ENCODE measurements at places on chromosomes 1 and 21.

- DNase-seq: no peak
These were observed 5.6 kb downstream of the CAMK2N1 start for GRCh38 chr1:20480243-20480944.

DNA sequence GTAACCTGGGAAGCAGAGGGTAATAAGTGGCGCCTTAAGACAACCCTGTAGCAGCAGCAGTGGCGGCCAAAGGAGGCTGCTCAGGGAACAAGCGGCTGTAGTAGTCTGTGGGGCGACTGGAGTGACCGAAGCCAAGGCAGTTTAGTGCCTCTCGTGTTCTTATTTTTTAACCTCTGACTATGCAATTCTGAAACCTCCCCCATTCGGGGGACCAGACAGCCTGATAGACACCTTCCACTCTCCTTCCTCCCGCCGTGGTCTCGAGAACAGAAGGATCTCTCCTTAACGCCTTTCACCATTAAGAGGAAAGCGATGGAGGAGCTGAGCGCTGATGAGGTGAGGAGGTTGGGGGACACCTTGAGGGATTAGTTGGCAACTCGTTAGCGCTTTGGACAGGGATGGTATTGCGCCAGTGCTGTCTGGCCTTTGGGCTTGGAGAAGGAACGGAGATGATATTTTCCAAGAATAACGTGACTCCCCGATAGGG is 644 bp downstream of the UBE4B start:
- DNase-seq: no peak

DNA sequence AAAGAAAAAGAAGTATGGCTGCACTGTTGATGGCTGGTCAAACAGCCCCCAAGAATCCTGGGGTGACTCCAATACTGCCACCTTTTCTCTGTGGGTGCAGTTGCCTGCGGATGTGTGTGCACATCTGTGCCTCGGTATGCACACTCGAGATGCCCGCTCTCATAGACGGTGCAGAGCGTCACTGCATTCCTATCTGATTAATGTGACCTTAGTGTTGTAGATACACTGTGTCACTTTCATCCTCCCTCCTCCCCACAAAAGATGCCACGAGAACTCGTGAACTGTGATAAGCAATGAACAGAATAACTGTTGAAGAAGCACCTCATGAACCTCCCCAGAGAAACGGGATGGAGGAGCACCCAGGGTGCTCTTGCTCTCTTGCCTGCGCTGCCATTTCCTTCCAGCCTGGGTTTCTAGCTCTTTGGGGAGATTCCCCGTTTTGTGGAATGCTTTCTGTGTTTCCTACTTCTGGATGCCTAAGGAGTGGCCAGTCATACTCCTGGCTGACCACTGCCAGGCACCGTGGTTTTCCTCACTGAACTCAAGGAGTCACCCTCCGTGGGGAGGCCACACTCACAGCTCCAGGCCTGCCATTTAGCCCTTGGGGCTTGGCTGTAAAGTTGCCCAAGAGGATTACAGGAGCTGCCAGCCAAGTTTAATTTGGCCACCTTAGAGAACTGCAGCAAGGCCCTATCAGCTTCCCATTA is 32.0 kb downstream of the NTPCR start:
- no peak for DNase-seq

DNA sequence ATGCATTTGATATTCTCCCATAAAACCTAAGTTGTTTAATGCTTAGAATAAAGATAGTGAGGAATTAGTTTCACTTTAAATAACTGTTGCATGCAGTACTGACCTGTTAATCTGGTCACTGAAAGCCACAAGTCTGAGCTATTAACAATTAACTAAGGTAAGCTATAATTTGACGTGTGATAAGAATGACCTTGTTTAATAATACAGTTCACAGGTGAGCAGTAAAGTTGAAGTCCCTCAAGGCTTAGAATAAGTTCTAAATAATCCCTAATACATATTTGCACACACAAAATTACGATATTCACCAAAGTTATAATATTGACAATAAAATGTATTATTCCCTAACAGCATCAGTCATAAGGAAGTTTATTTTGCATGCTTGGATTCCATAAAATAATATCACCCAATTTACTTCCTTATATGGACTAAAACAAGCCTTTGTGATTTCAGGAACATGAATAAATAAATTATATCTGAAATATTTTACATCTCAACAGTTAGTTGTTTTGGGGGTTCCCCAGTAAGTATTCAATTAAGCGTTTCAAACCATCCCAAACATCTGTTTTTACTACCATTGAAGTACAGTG is 70.6 kb upstream of the CHRM3 start:
- no peak for DNase-seq

DNA sequence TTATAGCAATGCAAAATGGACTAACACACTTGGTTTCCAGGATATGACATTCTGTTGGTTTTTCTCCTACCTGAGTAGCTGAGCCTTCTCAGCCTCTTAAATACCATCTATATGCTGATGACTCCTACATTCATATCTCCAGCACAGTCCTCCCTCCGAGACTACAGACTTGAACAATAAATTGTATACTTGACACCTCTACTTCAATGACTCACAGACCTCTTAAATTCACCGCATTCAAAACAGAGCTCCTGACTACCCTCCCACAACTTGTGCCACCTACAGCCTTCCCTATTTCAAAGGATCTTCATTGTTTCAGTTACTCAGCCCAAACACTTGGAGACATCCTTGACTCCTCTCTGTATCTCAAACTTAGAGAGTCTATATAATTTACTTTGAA is 66.8 kb upstream of the ASB17 start:
- DNase-seq: no peak

- no peak for DNase-seq
These were observed 42.4 kb downstream of the CHD5 start for GRCh38 chr1:6137758-6138157.

DNA sequence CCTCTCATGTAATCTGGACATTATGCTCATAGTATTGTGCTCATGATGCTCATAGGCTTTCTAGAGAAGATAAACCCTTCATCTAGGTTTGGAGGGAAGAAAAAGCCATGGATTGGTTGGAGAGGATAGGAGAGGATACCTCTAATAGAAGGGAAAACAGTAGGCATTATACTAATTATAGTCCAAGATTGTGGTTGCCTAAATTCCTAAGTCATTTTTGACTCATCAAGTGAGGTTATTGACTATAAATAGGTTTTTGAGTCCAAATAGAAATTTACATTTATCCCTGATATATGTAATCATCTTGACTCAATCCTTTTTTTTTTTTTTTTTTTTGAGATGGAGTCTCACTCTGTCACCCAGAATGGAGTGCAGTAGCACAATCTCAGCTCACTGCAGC is 5.0 kb downstream of the SYT11 start:
- no peak for DNase-seq

GRCh38 chr1:35884934-35885333 is 1.9 kb downstream of the AGO1 start:
- DNase-seq: no peak

DNA sequence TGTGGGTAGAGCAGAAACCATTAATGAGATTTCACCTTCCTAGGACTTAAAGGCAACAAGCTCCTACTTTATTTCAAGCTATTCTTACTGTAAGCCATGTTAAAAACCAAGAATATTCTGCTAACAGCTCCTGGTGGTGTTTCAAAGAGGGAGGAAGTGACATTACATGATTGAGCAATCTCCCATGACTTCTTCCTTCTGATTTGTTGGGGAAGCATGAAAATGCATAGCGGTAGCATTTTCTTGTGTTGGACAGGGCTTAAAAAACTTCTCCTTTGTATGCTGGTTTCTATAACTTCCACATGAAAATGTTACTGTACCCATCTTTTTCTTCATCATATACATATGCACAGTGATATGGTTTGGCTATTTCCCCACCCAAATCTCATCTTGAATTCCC is 297.0 kb upstream of the SNX7 start:
- DNase-seq: no peak

DNA sequence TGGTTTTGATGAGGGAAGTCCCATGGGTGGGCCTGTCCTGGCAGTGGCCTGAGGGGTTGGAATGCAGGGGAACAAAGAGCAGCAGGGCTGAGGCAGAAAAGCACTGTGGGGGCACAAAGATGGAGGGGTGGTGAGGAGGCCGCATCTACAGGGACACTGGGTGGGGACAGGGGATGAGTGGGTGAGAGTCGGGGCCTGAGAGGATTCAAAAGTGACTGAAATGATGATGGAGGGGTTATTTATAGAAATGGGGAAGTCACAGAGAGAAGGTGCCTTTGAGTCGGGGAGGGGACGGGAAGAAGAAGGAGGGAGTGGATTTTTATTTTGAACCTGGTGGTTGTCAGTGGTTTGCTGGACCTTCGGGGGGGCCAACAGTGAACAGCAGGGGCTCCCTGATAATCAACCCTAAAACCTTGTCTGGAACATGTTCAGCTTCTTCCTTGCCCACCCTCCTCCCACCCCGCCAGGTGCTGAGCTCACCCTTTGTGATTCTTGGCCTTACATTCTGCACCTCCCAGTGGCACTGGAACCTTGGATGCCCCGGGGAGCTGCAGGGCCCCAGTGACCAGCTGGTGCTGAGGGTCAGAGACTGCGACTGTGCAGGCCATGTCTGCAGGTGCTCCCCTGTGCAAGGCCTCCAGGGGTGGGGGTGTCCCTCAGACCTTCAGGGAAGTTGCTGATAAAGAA is 42.9 kb downstream of the IER5 start:
- no peak for DNase-seq

GRCh38 chr21:35438643-35439404 is 389.7 kb upstream of the RUNX1 start:
- DNase-seq: no peak

DNA sequence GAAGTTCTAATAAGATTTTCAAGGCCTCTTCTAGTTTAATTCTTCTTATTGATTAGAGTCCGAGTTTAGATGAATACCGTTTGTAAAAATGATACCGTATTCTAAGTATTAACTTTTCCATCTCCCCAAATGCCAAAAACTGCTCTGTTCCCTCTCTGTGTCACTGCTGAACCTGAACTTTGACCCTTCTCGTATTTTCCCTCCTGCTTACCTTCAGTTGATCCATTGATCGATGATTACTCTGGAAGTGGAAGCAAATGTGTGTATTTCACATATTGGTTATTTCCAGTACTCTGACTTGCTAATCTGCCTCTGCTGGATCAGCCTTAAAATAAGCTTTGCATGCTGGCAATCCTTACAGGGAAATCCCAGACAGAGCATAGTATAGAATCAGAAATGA is 68.5 kb downstream of the KIF1B start:
- no peak for DNase-seq

DNA sequence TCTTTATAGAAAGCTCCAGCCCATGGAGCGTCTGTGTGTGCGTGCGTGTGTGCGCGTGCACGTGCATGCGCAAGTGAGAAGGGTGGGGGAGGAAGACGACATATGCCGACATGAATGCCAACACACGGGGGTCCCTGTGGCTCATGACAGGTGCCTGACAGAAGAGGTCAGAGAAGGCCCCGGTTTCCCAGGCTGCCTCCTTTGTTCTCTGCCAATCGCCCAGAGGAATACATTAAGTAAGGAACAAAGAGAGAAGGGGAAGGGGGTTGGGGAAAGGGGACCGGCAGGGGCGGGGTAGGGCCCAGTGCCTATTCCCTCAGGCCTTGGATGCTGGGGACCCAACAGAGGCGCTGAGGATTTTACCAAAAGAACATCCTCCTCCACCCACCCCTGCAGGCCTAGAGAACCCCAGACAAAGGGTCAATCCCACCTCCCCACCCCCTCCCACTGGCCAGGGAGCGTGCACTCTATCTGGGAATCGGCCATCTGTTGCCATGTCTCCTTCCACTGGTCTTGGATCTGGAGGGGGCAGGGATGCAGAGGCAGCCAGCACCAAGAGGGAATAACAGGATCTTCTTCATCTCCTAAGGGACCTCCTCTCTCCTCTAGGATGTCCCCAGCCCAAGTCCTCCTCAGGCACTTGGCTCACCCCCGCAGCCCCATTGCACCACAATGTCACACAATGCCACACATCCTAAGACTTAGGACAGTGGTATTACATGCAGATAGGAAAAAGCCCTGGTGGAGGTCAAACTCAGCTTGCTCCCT is 39.4 kb downstream of the PIK3C2B start:
- DNase-seq: no peak

- DNase-seq: no peak
These were observed 53.5 kb upstream of the BACH1 start for GRCh38 chr21:29245104-29245643.

- DNase-seq: no peak
These were observed 1.8 kb upstream of the PLCH2 start for GRCh38 chr1:2474104-2474844.

DNA sequence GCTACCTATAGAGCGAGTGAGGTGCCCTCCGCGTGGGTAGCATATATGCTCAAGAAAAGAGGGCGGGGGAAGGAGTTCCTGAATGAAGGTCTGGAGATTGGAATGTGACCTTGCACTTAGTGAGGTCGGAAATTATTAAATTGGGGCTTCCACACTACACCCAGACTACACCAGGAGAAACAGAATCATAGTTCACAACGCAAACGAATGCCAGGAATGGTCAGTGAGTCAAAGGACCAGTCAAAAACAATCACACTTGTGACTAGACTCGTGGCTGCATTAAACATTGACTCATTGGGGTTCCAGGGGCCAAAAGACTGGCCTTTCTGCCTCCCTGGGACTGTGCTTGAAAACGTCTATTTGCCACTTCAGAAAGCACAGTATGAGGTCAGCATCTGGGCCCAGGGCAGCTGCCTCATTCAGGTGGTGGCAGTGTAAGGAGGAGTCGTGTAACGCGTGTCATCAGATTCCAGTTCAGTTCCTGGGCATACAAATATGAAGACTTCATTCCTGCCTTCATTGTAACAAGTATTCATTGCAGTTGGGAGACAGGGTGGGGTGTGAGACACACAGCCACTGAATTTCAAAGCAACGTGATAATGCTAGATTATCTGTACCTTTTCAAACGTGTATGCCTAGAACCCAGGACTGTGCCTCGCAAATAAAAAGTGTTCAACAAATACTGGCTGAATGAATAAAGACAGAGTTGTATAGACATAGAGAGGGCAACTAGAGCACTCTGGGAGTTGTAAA is at the start of gene YOD1:
TSS of gene YOD1 (minus strand) at position 18 of the 753 bp plus-strand sequence. CDS start 178 bp downstream, outside the sequence.
- no peak for DNase-seq

DNA sequence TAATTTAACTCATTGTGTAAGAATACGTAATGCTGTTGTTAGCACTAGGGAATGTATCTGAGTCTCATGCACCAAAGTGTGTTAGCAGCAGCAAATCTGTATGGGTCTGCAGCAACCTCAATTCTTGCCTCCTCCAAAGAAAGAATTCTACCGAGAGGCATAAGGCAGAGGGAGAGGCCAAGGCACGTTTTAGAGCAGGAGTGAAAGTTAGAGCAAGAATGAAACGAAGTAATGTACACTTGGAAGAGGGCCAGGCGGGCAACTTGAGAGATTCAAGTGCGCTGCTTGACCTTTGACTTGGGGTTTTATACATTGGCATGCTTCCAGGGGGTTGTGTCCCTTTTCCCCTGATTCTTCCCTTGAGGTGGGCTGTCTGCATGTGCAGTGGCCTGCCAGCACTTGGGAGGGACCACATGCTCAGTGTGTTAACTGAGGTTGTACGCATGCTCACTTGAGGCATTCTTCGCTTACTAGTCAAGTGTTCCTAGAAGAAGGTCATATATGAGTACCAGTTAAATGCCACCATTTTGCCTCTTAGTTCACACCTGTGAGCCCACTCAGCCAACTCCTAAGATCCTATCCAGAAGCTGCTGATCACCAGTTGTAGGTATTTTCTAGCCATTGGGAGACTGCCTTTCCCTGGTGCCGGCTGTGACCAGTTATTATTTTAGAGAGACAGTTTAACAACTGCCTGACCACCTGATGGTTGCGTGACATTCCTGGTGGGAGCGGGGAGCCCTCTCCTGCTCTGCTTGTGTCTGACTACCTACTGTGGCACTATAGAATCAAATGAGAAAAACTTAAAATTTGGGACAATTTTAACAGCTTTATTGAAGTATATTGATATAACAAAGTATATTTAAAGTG is 2.7 kb upstream of the CNN3 start:
- DNase-seq: no peak

- no peak for DNase-seq
These were observed 77.3 kb downstream of the UBIAD1 start for GRCh38 chr1:11350265-11350664.

GRCh38 chr1:177902266-177902665 is 67.6 kb downstream of the SEC16B start:
- DNase-seq: no peak
